Hematopoietic multipotent progenitor cell treated with erythropoietin and hydrocortisone succinate and interleukin-3 and kit ligand, for 17 days (in vitro differentiated cells): ENCODE measurements at places on chromosomes 1 and 21.

- DNase-seq: no peak
These were observed 232.8 kb upstream of the PTBP2 start for GRCh38 chr1:96488777-96489176.

DNA sequence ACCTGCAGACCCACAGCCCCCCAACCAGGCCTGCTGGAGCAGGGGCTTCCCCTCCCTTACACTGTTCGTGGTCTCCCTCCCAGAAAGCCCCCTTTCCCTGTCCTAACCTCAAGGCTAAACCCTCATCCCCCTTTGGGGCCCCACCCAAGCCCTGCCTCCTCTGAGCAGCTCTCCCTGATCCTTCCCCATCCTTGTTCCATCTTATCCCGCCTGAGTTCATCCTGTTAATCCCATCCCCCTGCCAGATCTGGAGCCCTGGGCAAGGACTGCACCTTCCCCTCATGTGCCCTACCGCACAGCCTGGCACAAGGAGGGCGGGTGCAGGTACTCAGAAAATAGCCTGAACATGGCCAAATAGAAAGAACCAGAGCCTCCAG, 6.9 kb upstream of the TNNT2 start:
- DNase-seq: no peak

- peak; percentile 36 for DNase-seq
These were observed 22.2 kb downstream of the SLC9C2 start for GRCh38 chr1:173580658-173581057.

GRCh38 chr1:115729756-115730155, 38.8 kb downstream of the CASQ2 start:
- no peak for DNase-seq

DNA sequence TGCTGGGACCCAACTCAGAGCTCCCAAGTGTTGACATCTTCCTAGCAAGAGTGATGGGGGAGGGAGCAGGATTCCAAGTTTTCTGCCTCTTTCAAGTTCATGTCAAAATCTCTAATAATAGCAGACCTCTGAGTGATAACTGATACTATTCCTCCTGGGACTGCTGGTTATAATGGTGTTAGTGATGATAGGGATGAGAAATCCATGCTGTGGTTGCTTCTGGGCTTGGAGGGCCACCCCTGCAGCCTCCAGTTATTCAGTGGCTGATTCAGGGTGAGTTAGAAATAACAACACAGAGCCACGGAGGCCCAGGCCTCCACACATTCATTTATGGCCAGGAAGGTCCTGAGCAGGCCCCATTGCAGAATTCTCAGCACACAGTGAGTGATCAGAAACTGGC, 40.6 kb upstream of the ARTN start:
- no peak for DNase-seq

DNA sequence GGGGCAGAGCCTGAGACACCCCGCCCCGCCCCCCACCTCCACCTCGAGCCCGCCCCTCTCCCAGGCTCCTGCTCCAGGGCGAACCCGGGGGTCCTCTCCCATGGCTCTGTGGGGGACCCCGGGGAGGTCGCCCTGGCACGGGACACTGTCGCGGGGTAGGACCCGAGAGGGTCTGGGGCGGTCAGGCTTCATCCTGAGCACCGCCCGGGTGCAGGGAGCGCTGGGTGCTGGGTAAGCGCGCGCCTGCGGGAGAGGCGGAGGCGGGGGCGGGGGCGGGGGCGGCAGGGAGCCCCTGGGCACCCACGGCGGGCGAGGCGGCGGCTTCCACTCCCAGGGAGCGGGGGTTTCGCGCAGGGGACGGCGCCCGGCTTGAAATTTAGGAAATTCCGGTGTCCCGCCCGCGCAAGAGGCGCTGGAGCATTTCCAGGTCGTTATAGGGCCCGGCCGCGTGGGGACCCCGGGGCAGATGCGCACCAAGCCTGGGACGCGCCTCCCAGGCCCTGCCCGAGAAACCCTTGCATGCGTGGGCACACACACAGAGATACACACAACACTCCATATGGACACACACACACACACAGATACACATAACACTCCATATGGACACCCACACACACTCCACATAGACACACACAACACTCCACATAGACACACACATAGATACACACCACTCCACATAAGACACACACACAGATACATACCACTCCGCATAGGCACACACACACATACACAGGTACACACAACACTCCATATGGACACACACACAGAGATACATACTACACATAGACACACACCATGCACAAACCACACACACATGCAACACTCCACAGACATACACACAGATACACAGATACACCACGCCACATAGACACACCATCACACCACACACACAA, 48.7 kb upstream of the SLC19A1 start:
- DNase-seq: no peak

- DNase-seq: no peak
These were observed 7.8 kb upstream of the SLC6A9 start for GRCh38 chr1:44038876-44039657.

- no peak for DNase-seq
These were observed 88.6 kb downstream of the PHTF1 start for GRCh38 chr1:113670650-113671049.

DNA sequence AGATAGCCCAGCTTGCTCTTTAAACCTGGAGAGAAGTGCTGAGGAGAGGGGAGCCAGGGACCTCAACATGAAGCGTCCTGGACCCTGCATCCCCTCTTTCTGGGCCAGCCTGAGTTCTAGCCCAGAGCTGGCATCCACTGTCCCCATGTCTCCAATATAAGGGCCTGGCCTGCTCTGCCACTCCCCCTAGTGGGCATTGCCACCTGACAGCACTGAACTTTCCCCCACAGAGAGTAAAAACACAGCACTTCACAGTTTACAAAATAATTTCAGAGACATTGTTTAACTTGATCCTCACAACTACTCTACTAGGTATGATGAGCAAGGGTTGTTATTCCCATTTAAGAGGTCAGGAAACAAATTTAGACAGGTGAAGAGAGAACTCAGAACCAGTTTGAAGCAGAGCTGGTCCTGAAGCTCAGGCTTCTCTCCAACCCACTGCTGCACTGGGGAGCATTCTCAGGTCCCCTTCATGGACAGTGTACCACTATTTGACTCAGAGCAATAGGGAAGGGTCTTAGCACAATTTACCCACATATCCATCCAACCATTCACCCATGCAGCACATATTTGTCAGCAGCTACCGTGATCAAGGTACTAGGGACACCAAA, 151.2 kb downstream of the DMRTA2 start:
- DNase-seq: peak; percentile 44

DNA sequence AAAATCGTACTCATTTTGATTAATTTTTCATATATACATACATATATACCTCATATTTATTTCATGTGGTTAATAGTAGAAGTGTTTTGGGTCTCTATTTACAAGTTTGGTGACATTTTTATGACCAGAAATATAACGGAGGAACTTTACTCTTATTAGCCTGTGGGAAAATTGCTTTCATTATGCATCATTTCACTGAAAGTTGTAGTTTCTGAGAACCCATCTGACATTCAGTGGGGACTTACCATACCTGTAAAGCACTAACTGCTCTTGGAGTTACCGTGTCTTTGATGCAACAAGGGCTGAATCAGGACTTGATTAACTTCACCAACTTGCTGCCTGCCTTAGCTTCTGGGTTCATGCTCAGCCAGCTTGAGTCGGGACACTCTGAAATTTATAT, 49.9 kb upstream of the ITPKB start:
- no peak for DNase-seq

- peak; percentile 79 for DNase-seq
These were observed 86.9 kb downstream of the UCK2 start for GRCh38 chr1:165914136-165914798.

DNA sequence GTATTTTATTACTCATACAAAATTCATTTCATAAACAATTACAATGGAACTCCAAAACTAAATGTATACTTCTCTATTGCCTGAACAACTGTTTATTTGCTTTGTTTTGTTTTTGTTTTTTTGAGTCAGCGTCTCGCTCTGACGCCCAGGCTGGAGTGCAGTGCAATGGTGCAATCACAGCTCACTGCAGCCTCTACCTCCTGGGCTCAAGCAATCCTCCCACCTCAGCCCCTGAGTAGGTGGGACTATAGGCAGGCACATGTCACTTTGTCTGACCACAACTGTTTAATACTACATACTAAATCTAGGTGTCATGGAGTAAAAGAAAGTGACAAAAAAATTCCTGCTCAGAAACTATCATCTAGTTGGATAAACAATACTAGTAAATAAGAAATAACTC, 49.3 kb downstream of the RAB3GAP2 start:
- no peak for DNase-seq

GRCh38 chr1:2534687-2535441, 4.8 kb upstream of the HES5 start:
- no peak for DNase-seq

DNA sequence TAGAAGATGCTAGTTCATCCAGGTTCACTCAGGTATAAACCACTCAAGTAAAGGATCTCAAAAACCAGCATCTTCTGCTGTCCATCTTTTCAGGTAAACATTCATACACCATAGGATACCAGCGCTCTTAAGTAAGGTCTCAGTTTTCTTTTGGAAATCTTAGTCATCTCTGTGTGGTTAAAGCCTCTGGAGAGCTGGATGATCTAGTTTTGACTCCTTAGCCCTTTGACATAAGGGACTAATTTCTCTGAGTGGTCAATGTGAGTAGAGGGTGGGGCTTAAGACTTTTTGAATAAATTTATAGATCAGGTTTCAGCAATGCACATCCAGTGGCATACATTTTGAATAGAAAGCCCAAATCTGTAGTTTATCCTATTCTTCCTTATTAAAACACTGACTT, 92.3 kb downstream of the CTH start:
- DNase-seq: no peak

GRCh38 chr1:201016943-201017827, 6.3 kb downstream of the KIF21B start:
- no peak for DNase-seq

DNA sequence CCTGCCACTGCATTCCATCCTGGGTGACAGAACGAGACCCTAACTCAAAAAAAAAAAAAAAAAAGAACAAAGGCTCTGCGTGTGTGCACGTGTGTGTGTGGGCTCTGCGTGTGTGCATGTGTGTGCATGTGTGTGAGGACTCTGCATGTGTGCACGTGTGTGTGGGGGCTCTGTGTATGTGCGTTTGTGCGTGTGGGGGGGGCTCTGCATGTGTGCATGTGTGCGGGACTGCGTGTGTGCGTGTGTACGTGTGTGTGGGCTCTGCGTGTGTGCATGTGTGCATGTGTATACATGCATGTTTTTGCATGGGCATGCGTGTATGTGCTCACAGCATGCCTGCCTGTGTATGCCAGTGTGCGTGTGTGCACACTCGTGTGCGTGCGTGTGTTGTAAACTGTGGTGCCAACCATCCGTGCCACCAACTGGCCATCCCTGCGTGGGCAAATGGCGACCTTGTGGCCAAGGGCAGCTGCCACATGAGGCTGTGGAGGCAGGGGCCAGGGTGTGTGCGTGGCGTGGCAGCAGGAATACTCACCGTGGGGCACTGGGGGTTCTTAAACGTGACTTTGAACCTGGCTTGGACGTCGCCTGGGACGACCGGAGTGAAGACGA, 26.8 kb upstream of the TMEM52 start:
- DNase-seq: no peak

- no peak for DNase-seq
These were observed 61.3 kb downstream of the ROR1 start for GRCh38 chr1:63835128-63835527.

- DNase-seq: no peak
These were observed 95.3 kb downstream of the COP1 start for GRCh38 chr1:176111835-176112234.

- no peak for DNase-seq
These were observed 51.4 kb upstream of the ACTRT2 start for GRCh38 chr1:2969845-2970291.

- DNase-seq: no peak
These were observed 61.1 kb downstream of the FYB2 start for GRCh38 chr1:56758135-56758534.

- DNase-seq: peak; percentile 55
These were observed 3.7 kb downstream of the IRF6 start for GRCh38 chr1:209802117-209802779.

DNA sequence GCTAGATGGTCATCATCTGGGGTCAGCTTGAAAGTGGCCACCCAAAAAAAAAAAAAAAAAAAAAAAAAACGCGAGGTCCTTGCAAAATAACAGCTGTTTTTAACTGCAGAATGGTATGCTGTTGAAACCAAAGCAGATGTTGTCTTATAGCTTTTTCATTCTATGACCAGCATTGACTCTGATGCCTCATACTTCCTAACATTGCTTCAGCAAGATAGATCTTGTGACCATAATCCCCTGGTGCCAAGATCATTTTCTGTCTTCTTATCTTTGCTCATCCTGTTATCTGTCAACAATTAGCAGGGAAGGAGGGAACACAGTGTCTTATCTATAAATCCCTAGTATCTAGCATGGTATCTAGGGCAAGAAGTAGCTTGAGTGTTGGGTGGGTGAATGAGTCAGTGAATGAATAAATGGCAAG, 181.5 kb downstream of the PLPP3 start:
- DNase-seq: no peak

DNA sequence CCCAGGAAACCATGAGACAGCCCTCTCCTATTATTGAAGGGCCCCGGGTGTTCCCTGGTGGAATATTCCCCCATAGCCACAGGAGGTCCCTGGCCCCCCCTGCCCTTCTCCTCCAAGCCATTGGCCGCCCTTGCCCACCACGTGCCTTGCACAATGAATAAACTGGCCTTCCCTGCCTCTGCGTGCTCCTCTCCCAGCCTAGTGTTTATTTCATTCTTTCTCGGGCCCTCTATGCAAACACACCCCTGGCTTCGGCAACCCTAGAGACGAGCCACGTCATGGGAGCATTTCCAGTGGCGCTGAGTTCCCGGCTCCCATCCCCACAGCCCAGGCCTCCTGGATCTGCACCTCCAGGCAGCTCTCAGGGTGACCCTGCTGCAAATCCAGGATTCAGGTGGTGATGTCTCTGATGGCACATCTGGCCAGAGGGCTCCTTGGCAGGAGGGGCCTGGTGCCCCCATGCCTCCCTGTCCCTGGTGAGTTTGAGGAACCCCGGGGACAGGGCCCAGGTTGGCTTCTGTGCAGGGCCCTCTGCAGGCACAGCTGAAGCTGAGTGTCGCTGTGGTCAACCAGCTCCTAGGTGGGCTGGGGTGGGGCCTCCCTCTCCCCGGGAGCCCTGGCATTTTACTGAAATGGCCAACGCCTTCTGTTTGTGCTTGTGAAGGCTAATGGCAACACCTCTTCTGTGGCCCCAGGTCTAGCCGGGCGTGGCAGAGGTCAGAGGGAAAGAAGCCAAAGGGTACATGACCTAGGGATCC, 6.2 kb downstream of the KRTAP10-12 start:
- no peak for DNase-seq

- no peak for DNase-seq
These were observed 120.6 kb upstream of the RAVER2 start for GRCh38 chr1:64624218-64624713.

DNA sequence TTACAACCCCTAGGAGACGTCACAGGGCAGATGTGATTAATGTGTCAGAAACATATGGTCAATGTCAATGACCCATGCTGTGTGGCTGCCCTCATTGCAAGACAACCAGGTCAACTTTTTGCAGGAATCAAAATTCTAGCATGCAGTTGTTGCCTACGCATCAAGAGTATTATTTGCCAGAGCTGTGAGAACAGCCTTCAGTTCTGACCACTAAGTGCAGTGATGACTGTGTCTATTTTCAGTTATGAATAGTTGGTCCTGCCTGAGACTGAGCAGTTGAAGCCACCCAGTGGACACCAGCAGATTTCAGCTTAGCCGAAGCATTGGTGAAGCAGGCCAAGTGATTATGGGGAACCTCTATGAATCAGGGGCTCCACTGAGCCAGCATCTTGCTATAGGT, 47.3 kb downstream of the LYPLAL1 start:
- DNase-seq: no peak
